Retinal pigment epithelial cell (primary cell): ENCODE measurements at places on chromosomes 12 and 14.

DNA sequence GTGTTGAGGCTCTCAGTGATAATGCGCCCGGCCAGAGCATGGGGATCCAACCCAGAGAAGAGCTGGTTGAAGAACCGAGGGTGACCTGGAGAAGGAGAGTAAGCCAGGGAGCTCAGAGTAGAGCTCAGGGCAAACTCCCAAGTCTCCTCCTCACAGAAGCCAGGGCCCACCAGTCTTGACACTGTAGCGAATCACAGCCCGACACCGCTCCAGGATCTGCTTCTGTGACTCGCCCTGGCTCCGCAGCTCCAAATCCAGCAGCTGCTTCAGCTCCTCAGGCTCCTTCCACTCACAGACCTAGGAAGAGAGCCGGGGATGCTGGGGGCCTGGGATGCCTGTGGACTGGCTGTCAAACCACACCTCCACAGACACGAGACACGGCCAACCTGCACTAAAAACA lies 8.2 kb upstream of the ZNF740 start:
- DNase-seq, result no peak

DNA sequence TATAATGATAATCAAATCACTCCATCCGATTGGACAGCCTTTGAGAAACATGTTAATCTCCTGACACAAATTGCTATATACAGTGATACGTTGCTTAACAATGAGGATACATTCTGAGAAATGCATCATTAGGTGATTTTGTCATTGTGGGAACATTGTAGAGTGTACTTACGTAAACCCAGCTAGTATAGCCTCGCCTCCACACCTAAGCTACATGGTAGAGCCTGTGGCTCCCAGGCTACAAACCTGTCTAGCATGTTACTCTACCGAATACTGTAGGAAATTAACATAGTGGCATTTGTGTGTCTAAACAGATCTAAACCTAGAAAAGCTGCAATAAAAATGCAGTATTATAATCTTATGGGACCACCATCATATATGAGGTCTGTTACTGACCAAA lies 128.6 kb upstream of the PWP1 start:
- no peak for DNase-seq

- no peak for DNase-seq
Observed at GRCh38 chr12:64608901-64609535, 1.3 kb upstream of the RASSF3 start.

DNA sequence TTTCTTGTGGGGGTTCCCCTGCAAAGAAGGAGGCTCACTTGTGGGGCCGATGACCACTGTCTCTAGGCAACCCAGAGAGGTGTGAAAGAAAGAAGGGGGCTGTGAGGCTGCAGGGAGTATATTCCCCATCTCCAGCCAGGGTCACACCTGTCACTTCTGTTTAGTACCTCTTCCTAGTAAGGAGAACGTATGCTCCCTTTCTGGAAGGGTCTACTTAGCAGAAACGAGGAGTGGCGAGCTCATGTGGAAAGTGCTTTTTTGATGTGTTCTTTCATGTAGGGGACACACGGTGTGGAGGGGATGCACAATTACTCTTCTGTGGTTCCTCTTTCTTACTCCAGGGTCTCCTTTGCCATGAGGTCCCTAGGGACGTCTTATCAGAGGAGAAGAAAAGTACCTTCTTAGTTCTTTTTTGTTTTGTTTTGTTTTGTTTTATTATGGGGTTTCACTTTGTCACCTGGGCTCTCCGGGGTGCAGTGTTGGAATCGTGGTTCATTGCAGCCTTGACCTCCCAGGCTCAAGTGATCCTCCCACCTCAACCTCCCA lies 58.3 kb downstream of the PRKCH start:
- no peak for DNase-seq

DNA sequence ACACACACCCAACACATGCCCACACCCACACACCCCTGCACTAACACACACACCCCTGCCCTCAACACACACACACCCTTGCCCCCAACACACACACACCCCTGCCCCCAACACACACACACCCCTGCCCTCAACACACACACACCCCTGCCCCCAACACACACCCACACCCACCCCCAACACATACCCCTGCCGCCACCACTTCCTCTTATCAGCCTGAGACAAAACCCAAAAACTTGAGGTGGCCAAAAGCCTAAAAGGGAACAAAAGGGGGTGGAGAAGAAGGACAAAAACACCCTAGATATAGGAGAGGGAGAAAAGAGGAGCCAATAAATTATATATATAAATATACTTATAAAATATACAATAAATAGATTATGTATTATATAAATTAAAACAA lies 9.1 kb upstream of the DEGS2 start:
- DNase-seq, result no peak

DNA sequence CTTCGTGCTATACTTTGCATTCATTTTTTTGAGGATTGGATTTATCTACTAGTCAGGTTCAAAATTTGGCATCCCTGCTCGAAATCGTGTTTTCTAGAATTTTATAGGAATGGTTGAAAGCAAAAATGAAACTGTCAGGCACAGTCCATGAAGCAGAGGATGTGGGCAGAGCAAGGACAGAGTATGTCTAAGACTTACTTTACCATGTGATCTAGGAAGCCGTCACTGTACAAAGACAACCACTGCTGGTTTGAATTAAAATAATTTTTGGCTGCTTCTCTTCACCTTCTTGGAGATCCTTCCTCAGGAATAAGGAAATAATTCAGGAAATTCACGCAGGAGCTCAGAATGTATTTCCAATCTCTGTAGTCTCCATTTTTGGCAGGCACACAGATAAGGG lies 31.6 kb upstream of the SGPP1 start:
- DNase-seq, result no peak

GRCh38 chr14:81849714-81850113 lies 316.1 kb upstream of the SEL1L start:
- DNase-seq, result no peak

- DNase-seq, result no peak
Observed at GRCh38 chr12:67415473-67415872, 146.3 kb downstream of the CAND1 start.

- no peak for DNase-seq
Observed at GRCh38 chr14:71491931-71492330, 440.3 kb upstream of the RGS6 start.

- DNase-seq, result peak; percentile 50
Observed at GRCh38 chr12:27142101-27142721, 59.8 kb upstream of the C12orf71 start.

- no peak for DNase-seq
Observed at GRCh38 chr12:49174218-49174617, 14.7 kb downstream of the TUBA1A start.

DNA sequence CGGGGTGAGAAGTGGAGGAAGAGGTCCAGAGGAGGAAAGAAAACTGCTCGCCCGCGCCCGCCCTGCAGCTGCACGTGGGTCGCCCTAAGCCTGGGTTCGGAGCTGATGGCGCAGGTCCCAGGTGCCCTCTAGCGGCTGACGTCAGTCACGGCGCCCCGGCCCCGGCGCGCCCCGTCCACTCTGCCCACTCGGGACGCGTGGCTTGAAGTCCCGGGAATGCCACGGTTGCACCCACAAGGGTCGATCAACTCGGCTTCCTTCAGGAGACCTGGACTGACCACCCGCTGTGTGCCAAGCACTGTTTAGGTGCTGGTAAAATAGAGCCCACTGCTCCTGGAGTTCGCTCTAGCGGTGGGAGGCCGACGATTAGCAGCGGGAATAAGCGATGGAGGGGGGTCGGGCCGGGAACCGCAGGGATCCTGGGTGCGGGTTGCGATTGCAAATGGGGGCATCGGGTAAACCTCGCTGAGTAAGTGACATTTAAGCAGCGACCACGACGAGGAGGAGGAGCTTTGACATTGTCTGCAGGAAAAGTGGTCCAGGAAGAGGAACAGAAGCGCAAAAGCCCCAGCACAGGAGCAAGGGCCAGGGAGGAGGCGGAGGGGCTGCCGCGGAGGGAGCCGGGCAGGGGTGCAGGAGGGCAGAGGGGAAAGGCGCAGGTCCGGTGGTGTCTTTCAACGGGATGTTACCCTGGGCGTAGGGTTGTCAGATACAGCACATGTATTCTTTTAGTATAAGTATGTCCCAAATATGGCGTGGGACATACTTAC lies 5.1 kb upstream of the ZNF839 start:
- DNase-seq, result no peak

DNA sequence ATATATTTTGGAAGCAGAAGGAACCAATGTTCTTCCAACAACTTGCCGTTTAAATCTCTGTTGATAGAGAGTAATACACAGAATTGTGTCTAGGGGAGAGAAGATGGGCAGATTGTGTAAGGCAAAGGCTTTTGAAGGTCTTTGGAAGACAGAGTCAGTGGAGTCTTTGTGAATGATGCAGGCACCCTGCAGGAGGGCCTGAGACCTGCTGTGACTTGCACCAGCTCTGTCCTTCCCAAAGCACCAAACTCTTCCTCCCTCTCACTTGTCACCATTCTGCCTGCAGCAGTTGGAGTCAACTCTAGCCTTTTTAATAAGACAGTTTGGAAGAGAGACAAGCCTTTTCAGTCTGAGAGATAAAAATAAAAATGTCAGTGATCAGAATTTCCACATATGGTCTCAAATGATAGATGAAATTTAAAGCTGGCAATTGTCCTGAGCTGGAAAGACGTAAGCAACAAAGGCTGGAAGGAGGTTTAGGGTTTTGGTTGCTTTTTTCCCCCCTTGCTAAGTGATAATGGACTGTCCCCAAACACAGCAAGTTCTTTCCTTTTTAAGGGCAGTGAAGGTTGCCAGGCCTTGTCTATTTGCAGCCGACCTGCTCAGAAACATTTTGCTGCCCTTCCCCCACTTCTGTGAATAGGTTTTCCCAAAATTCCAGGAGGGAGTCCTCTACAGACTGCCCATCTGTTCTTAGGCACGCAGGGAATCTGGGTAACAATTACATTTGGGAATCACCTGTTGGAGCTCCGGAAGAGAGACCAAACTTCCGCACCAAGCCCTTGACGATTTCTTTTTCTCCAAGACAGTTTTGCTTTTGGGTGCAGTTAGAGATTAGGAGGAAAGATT lies 103.0 kb upstream of the NTF3 start:
- no peak for DNase-seq

DNA sequence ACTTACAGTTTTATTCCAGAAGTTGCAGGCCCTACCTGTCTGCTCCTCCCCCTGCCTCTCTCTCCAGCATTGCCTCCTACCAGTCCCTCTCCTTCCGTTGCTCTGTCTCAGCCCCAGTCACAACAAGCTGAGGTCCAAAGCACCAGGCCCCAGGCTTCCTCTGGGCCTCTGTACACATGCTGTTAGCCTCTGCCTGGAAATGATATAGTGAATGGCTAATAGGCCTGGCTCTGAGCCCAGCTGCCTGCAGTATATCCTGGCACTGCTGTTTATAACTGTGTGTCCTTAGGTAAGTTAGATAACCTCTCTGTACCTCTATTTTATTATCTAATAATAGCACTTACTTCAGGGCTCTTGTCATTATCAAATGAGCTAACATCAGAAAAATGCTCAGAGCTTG lies 114.9 kb upstream of the PWP1 start:
- DNase-seq, result no peak

- no peak for DNase-seq
Observed at GRCh38 chr12:105681341-105681740, 350.9 kb downstream of the C12orf75 start.

DNA sequence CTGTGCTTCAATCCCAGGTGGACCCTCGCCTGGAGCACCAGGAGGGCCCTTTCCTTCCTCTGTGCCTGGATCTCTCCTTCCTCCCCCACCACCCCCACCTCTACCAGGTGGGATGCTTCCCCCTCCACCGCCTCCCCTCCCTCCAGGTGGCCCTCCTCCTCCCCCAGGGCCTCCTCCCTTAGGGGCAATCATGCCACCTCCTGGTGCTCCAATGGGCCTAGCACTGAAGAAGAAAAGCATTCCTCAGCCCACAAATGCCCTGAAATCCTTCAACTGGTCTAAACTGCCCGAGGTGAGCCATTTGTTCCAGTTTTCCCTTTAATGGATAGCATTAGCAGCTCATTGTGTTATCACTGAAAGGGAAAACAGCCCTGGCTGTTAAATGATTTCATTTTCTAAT lies 134.0 kb downstream of the GPR135 start:
- no peak for DNase-seq

DNA sequence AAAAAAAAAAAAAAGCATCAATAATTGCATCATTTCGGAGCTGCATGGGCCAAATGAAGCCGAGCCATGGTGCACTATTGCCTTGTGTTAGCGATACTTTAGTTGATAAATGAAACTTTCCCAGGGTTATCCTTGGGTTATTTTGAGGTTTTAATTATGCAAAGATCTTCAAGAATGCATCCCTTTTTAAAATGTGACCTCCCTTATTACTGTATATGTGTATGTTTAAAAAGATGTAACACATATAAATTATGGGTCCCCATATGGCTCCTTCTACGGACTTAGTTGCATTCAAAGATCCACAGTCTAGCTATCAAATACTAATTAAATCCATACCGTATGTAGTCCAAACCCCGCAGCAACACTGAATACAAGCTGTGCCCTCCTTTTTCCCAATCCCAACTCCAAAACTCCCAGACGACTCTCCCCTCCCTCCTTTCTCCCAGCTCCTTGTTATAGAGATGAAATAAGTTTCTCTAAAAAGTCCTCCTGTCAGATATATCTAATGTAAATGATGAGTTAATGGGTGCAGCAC lies 129.3 kb upstream of the MAP1LC3B2 start:
- no peak for DNase-seq

DNA sequence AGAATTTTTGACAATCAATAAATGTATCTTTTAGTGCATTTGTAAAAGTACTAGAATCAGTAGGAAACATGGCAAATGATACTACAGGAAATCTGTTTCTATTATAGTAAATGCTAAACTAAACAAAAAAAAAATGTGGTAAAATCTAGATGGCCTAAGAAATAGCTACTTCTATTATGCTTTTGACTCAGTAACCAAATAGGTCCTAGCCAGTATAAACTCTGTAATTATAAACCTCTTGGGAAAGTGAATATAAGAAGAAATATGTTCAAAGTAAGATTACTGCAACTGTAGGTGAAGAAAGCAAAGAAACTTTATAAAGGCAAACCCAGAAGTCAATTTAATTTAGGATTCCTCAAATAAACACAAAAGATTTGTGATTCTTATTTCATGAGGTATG lies 581.2 kb downstream of the LRFN5 start:
- DNase-seq, result no peak

DNA sequence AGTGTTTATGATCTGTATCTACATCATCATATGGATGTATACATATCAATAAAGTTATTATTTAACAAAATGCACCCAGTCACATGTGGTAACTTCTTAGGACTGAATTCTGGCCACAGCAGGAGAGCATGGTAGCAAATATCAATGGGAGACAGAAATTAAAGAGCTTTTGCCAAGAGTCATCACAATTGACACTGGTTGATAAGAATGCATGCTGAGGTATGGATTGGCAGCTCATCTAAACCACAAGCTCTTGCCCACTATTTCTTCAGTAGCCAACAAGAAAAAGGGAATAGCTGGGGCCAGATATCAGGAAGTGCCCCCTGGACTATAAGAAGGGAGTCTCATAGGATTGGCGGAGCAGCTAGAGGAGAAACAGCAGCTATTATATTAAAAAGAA lies 9.4 kb upstream of the PTGR2 start:
- DNase-seq, result no peak

DNA sequence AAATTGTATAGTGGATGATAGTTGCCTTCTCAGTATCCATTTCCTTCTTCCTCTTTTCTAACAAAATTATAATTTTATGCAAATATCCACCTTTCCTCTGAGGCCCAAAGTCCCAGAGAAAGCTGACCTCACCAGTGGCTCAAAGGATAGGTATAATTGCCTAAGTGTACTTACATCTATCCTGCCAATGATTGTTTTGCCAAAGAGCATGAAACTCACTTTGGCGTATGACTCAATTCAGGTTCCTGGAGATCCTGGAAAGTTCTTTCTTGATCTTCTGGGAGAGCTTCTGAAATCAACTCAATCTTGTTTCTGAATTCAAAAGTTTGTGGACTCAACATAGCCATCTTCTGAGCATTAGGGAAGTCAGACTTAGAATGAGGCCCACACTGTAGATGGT lies 10.5 kb upstream of the RBM25 start:
- no peak for DNase-seq

GRCh38 chr12:3285570-3285969 lies 205.4 kb upstream of the PRMT8 start:
- DNase-seq, result no peak
